ENCODE measurements at places on chromosomes 7 and 10. TPM values are rescaled to one million over a fixed set of nuclear protein-coding genes. Genes with fewer than 3 reads are reported as not detected.

EDRF1 gene
- total RNA-seq = 14.5 TPM

SFMBT2 gene
- total RNA-seq = 0.08 TPM

ENTPD1 gene
- 1.2 TPM for total RNA-seq

SYNPO2L gene
- total RNA-seq = not detected

CAV1 gene
- 153 TPM for total RNA-seq

UTF1 gene
- not detected for total RNA-seq

ARHGEF35 gene
- 2.0 TPM for total RNA-seq

TLX1 gene
- total RNA-seq = not detected

SEMA3E gene
- total RNA-seq = not detected

LOXL4 gene
- total RNA-seq = 122 TPM

GPR15LG gene
- not detected for total RNA-seq

FRG2B gene
- not detected for total RNA-seq

PDE1C gene
- total RNA-seq = 53.9 TPM

NKX6-2 gene
- not detected for total RNA-seq

PIP4K2A gene
- total RNA-seq = 56.9 TPM

TMEM270 gene
- total RNA-seq = not detected

GARIN1A gene
- total RNA-seq = 0.53 TPM

SLC13A4 gene
- total RNA-seq = 0.08 TPM

WDFY4 gene
- total RNA-seq = not detected

MRLN gene
- total RNA-seq = not detected

TRDMT1 gene
- 4.4 TPM for total RNA-seq

MLXIPL gene
- not detected for total RNA-seq

KEL gene
- total RNA-seq = not detected

SAP25 gene
- 0.08 TPM for total RNA-seq

CHN2 gene
- 2.2 TPM for total RNA-seq

HK1 gene
- total RNA-seq = 265 TPM

CHAT gene
- total RNA-seq = not detected

PDE6C gene
- not detected for total RNA-seq

HYAL4 gene
- not detected for total RNA-seq

SCART1 gene
- 2.7 TPM for total RNA-seq

CDHR1 gene
- total RNA-seq = not detected

ANKRD2 gene
- total RNA-seq = 0.15 TPM

CREB3L2 gene
- total RNA-seq = 48.6 TPM

FOXI2 gene
- not detected for total RNA-seq

OGDHL gene
- 0.12 TPM for total RNA-seq

MAGI2 gene
- total RNA-seq = 5.1 TPM

COX19 gene
- total RNA-seq = 7.4 TPM

TWIST1 gene
- 31.1 TPM for total RNA-seq

HECTD2 gene
- total RNA-seq = 6.2 TPM

GPNMB gene
- 507 TPM for total RNA-seq

MUC3A gene
- not detected for total RNA-seq

DNAJC12 gene
- total RNA-seq = 3.0 TPM

C10orf105 gene
- total RNA-seq = under 0.01 TPM

PRSS58 gene
- not detected for total RNA-seq

FGFR2 gene
- not detected for total RNA-seq

OR13A1 gene
- not detected for total RNA-seq

MRPS24 gene
- 98.8 TPM for total RNA-seq

CASD1 gene
- total RNA-seq = 12.4 TPM

ATOH7 gene
- total RNA-seq = not detected

OR2A7 gene
- 0.23 TPM for total RNA-seq

PALD1 gene
- total RNA-seq = 1.1 TPM

PLAC9 gene
- 24.6 TPM for total RNA-seq

ADRB1 gene
- not detected for total RNA-seq

MEIG1 gene
- not detected for total RNA-seq

LBX1 gene
- total RNA-seq = not detected

CCDC136 gene
- 4.4 TPM for total RNA-seq

PCGF5 gene
- 50.4 TPM for total RNA-seq

POLR2J2 gene
- 2.0 TPM for total RNA-seq

CFAP70 gene
- total RNA-seq = 0.94 TPM

Data from smooth muscle cell of the coronary artery (primary cell).